ENCODE measurements at places on chromosomes 7 and 10.

DNA sequence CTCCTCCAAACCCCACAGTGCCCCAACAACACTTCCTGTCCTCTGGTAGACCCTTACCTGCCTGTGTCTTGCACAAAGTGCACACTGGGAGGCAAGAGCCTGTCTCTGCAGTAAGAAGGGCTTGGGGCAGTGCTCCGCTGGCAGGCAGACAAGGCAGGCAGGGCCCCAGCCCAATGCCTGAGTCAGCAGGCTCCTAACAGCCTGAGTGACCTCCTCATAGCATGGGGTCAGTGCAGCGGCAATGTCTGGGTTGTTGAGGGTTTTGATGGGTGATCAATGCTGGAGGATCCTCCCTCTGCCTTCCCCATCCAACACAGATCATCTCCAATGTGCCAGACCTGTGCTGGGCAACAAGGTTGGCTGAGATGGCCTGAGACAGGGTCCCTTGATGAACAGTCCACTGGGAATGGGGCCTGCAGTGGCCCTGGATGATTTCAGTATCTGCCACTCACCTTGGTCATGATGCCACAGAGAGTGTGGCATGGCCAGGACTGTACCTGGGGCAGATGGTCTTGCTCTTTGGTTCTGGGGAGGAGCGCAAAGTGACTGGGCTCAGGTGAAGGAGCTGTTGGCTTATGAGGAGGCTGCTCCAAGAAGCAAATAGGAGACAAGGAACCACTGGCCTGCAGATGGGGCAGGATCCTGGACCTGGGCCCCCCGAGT lies 55.6 kb upstream of the CAMK2B start:
- no peak for DNase-seq

GRCh38 chr10:116796910-116797513 lies 52.3 kb upstream of the ENO4 start:
- DNase-seq = peak; percentile 72

- DNase-seq = no peak
Measured at GRCh38 chr10:110392868-110393740, 88.4 kb upstream of the SMNDC1 start.

DNA sequence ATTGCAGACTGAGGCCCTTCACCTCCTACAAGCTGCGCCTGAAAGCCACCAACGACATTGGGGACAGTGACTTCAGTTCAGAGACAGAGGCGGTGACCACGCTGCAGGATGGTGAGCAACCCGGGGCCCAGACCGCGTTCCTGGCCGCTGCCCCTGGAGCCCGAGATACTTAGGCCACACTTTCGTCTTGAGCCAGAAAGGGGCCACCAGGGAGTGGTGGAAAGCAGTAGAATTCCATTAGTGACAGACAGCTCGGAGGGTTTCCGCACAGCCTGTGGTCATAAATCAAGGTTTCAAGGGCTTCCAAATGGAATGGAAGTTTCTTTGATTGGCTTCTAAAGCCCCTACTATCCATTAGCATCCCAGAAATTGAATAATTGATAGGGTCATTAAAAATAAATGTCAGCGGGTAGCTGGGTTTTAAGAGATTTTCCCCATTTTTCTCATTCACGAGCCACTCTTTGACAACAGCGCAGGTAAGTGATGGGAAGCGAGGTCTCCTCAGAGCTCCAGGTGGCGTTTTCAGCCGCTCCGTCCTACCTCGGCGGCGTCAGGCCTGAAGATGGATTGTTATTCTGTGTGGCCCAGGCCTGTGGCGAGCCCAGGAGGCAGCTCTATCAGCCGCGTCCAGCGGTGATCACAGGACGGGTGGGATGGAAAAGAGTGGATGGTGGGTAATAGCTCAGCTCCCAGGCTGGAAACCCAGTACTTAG lies 523.5 kb upstream of the FOXK1 start:
- no peak for DNase-seq

DNA sequence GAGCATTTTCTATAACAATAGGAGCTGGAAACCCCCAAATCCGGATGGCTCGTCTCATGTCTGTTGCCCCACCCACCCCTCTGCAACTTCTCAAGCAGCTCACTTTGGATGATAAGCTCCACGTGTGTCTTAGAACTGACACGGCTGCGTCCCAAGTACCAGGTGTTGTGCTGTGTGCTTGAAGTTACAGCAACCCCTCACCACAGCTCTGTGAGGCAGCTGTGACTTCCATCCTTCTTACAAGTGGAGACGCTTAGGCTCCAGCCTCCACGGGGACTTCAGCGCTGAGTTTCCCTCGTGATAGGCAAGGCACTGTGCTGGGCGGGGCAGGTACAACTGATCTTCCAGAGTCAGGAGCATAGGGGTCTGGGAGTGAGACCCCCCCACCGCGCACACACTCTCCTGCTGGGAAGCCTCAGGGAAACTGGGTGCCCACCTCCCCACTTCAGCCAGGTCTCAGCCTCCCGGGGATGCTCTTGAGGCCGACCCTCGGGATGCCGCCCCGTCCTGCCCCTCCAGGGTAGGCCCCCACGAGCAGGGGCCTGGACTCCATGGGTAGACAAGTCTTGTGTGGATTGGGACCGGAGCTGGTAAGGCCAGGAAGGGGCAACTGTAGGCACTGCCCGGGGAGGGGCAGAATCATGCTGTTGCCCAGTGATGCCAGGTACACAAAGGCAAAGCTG lies 31.4 kb downstream of the EN2 start:
- no peak for DNase-seq

- no peak for DNase-seq
Measured at GRCh38 chr10:4385231-4385870, 440.7 kb upstream of the AKR1E2 start.

DNA sequence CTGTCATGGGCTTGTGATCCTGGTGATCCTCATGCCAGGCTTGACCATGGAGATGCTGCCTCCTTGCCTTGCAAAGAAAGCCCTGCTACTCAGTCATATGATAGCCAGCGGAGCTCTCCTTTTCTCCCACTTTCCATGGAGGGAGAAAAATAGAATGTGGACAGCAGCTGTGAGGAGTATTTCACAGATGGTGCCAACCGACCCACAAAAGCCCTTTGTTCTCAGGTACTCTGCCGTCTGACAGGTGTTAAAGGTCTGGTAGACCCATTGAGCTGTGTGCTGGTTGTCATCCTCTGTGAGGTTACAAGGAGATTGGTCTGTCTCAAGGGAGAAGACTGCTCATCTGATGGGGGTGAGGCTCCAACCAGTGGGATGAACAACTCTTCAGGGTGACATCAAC lies 29.5 kb upstream of the COBL start:
- no peak for DNase-seq

GRCh38 chr10:100319707-100320402 lies 10.2 kb downstream of the PKD2L1 start:
- DNase-seq = no peak
